ENCODE measurements at places on chromosomes 11 and 22.

GRCh38 chr11:32081901-32082300 is 9.0 kb upstream of the RCN1 start:
- no peak for DNase-seq

DNA sequence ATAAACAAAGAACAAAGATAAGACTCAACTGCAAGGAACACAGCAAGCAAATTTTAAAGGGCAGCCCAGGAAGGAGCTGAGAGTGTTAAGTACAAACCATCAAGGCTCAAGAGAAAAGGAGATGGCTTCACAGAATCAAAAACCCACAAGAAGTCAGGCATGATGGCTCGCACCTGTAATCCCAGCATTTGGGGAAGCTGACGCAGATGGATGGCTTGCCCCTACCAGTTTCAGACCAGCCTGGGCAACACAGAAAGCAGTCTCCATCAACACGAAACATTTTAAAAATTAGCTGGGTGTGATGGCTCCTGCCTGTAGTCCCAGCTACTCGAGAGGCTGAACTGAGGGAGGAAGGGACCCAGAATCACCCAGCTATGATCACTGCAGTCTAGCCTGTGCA is 32.6 kb downstream of the MAPK1 start:
- DNase-seq: no peak

GRCh38 chr11:113551645-113552044 is 76.4 kb upstream of the DRD2 start:
- DNase-seq: no peak

DNA sequence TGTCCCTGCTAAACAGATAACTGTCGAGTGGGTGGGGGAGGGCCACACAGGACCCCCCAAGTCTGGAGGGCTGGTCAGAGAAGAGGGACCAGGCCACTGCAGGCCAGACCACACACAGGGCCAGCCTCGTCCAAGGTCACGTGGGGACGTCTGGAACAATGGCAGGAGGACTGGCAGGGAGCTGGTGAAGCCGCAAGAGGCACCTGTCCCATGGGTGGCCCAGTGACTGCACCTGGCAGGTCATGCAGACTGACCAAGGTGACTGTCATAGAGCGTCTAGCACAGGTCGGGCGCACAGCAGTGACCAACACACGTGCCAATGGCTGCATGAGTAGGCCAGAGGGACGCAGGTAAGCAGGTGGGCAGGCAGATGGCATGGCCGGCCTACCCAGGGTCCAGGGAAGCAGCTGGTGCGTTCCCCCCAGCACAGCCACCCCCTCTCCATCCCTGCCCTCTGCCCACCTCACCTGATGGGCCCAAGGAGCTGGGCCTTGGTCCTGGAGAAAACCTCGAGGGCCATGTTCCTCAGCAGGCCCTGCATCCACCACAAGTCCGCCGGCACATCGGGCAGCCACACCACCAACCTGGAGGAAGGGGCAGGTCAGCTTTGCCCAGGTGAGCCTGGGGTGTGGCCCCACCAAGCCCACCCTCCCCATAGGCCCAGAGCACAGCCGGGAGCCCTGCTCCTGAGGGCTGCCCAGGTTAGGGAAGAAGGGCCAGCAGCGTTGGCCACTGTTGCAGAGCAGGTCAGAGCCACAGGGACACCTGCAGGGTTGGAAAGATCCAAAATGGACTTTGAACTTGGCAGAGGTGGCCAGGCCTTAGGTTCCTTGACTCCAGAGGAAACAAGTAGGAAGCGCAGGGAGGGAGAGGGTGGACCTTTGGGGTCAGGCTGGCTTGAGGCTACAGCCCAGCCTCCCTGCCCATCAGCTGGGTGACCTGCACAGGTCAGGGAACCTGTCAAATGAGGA is 10.4 kb downstream of the PNPLA5 start:
- no peak for DNase-seq

DNA sequence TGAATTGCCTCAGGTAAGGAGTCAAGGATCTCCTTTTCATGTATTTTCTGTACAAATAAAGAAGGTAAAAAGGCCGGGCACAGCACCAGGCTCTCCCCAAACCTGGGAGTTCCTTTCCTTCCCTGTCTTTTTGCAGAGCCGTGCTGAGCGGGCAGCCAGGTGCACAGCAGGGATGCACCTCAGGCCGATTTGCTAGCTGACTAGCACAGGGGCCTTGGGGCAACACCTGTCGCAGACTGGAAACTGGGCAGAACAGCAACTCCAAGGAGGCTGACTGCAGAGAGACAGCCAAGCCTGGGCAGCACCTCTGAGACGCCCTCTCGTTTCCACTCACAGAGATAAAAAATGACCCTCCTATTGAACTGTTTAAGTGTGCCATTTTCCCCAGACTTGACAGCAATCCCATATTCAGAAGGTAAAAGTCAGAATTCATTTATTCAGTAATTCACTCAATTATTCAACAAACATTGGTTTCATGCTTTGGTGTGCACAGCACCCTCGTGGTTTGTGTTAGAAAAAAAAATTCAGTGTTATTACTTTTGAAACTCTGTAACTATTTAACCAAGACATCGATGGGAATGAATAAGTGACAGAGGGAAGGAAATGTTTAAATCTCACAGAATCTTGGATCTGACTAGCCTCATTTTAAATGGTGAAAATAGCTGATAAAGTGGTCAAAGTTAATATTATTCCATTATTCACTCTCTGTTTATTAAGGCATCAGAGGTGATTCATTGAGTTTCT is 120.9 kb downstream of the GALNT18 start:
- DNase-seq: no peak

DNA sequence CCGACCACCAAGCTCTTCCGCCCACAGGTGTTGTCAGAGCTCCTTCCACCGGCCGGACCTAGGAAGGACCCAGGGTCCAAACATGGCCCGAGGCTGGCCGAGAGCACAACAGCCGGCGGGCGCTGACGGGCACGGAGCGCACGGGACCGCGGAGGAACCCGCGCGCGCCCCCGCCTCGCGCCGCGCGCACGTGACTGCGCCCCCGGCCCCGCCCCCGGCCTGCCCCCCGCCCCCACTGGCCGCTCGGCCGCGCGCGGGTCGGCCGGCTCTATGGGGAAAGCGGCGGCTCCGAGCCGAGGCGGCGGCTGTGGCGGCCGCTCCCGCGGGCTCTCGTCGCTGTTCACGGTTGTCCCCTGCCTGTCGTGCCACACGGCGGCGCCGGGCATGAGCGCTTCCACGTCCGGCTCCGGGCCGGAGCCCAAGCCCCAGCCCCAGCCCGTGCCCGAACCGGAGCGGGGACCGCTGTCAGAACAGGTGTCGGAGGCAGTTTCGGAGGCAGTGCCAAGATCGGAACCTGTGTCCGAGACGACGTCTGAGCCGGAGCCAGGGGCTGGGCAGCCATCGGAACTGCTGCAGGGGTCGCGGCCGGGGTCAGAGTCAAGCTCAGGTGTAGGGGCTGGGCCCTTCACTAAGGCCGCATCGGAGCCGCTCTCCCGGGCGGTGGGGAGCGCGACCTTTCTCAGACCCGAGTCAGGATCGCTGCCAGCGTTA is at the start of gene OSBP2:
OSBP2 (plus strand) TSS at position 235 of the 711 bp plus-strand sequence; CDS start at position 271, 36 bp downstream.
- peak; percentile 20 for DNase-seq

GRCh38 chr11:131668500-131669400 is 298.3 kb downstream of the NTM start:
- DNase-seq: no peak

DNA sequence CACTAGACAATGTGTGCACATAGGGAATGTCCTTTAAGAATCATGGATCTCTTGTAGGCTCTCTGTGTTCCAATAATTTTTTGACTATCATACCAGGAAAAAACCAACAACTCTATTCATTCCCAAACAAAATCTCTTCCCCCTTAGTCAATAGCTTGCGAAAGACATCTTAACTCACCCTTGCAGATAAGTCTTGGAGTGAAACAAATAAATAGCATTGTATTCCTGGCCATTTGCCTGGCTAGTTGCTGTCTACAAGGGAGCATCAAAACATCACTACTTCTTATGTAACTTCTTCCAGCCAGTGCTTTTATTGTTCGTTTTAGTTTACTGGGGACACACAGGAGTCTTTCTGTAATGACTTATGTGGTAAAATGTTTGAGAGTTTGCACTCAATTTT is 29.4 kb downstream of the SCN3B start:
- DNase-seq: no peak

DNA sequence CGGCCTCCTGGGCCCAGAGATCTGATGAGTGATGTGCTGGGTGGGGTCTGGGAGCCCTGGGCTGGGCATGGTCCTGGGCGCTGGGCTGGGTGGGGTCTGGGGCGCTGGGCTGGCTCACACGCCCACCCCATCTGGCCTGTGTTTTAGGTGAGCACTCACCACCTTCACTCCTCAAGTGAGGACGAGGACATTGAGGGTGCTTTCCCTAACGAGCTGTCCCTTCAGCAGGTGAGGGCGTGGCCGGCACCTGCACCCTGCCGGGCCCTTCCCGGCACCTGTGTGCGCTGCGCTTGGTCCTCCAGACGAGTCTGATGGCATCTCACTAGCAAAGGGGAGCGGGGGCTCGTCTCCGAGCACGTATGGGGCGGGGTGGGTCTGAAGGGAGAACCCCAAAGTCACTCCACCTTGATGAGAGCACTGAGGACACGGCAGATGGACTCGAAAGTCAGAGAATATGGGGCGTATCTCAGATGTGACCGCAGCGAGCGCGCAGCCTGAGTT is 37.9 kb downstream of the SBF1 start:
- DNase-seq: no peak

DNA sequence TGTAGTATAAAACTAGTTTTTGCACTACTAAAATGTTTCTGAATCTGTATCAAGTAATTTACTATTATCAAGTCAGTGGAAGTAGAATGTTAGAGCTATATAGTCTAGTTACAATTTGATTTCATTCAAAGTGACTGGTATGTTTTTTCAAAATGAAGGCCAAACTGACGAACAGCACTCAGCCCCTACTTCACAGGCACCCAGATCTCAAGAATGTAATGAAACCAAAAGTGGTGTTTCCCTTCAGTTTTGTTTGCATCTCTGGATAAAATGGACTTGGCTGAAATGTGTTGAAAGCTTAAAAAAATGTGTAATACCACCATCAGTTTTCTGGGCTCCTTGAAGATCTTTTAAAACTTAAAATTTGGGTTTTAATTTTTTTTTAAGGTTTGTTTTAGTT is 46.4 kb downstream of the QSER1 start:
- no peak for DNase-seq
